WTC11 (cell line): ENCODE measurements at places on chromosomes 12 and 14.

DNA sequence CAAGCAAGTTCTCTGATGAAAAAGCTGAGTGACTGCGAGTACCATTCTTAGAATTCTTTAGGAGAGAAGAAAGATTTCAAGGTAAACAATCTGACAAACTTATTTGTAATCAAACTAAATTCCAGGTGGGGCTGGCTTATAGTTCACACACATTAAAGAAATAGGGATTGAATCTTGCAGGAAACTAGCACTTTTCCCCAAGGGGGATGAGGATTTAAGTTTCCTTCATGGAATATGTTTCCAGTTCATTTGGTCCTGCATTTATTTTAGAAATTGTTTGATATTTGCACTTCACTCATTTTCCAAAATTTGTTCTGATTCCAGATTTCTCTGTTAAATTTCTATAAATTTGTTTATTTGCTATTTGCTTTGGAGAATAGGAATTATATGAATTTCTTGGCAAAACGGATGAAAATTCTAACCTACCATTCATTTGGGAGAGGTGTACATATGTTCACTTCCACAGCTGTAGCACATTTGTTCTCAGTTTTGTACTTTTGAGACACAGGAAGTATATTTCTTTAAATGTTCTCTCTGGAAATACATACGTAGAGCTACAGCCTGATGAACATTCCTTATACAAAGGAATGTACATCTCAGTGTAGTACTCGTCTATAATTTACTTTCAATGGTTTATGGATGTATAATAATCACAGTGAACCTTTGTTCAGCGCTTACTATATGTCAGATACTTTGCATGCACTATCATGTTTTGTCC lies 145.5 kb downstream of the AKAP6 start:
- H3K4me3 ChIP-seq: no peak overlapping the region
- peaks cover 32% of the 10 kb centered on the region for H3K4me1 ChIP-seq
- no peak overlapping the region for H3K27ac ChIP-seq
- H3K36me3 ChIP-seq: no peaks in the 10 kb centered on the region

- peaks cover 10% of the 10 kb centered on the region for H3K27me3 ChIP-seq
- H3K27ac ChIP-seq: peak overlapping the region; percentile 51
- peaks cover 12% of the 10 kb centered on the region for H3K4me1 ChIP-seq
- peak; percentile 32 for DNase-seq
- H3K4me3 ChIP-seq: peak overlapping the region; percentile 49
Observed at GRCh38 chr12:123571343-123571813, 13.0 kb upstream of the TMED2 start.

GRCh38 chr12:122471324-122472226 lies 29.2 kb downstream of the ZCCHC8 start:
- no peaks in the 10 kb centered on the region for H3K4me1 ChIP-seq
- peaks cover 34% of the 10 kb centered on the region for H3K36me3 ChIP-seq
- peak overlapping the region; percentile 28; the same call in 1 of the 2 replicates for H3K27ac ChIP-seq

GRCh38 chr14:77864580-77864979 lies 64.7 kb downstream of the ADCK1 start:
- H3K36me3 ChIP-seq: peaks cover 4% of the 10 kb centered on the region; the same call in 1 of the 2 replicates
- DNase-seq: no peak
- no peaks in the 10 kb centered on the region for H3K27me3 ChIP-seq

- no peaks in the 10 kb centered on the region for H3K27me3 ChIP-seq
- DNase-seq: no peak
- no peak overlapping the region for H3K4me3 ChIP-seq
- H3K27ac ChIP-seq: no peak overlapping the region
Observed at GRCh38 chr12:107379852-107380567, 286.7 kb upstream of the CRY1 start.

- DNase-seq: no peak
- peaks cover 13% of the 10 kb centered on the region for H3K4me1 ChIP-seq
- H3K4me3 ChIP-seq: no peak overlapping the region
- H3K36me3 ChIP-seq: peaks cover 19% of the 10 kb centered on the region
Observed at GRCh38 chr14:71116568-71117122, 209.4 kb downstream of the PCNX1 start.

DNA sequence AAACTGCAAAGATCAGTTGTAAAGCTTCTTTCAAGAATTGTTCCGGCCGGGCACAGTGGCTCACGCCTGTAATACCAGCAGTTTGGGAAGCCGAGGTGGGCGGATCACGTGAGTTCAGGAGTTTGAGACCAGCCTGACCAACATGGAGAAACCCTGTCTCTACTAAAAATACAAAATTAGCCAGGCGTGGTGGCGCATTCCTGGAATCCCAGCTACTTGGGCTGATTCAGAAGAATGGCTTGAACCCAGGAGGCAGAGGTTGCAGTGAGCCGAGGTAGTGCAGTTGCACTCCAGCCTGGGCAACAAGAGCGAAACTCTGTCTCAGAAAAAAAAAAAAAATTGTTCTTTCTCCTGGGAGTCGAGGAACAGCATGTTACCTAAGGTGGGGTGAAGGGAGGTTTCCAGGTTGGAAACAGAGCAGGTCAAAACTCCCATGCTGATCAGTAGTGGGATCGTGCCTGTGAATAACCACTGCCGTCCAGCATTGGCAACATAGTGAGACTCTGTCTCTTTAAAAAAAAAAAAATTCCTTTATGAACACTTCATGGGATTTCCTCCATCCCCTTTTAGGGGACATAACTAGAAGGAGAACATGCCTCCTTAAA lies 13.9 kb downstream of the FBXO34 start:
- no peaks in the 10 kb centered on the region for H3K36me3 ChIP-seq
- H3K27ac ChIP-seq: peak overlapping the region; percentile 80; the same call in 1 of the 2 replicates
- H3K4me1 ChIP-seq: peaks cover 4% of the 10 kb centered on the region; the same call in 1 of the 2 replicates
- no peak for DNase-seq

DNA sequence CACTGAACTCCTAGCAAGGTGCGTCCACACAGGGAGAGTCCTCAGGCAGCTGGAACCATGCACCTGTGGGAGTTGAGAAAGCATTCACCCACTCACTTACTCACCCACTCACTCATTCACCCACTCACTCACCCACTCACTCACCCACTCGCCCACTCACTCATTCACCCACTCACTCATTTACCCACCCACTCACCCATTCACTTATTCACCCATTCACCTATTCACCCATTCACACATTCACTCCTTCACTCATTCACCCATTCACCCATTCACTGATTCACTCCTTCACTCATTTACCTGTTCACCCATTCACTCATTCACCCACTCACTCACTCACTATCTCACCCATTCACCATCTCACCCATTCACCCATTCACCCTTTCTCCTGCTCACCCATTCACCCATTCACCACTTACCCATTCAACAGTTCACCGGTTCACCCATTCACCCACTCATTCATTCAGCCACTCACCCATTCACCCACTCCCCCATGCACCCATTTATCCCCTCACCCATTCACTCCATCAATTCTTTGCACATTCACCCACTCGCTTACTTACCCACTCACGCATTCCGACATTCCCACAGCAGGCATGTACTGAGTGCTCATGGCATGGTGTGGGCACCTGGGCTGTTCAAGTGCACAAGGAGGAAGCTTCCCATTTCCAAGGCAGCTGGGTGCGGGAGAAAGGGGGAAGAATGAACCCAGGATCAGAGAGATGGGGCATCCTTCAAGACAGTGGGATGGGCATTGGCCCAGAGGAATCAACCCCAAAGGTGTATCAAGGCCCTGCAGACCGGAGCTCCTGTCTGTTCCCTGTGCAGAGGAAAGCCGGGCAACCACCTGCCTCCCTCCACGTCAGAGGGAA lies 135.2 kb upstream of the C14orf180 start:
- H3K36me3 ChIP-seq: no peaks in the 10 kb centered on the region
- H3K4me3 ChIP-seq: no peak overlapping the region
- H3K27me3 ChIP-seq: peaks cover 5% of the 10 kb centered on the region
- H3K27ac ChIP-seq: no peak overlapping the region
- H3K4me1 ChIP-seq: peaks cover 9% of the 10 kb centered on the region

DNA sequence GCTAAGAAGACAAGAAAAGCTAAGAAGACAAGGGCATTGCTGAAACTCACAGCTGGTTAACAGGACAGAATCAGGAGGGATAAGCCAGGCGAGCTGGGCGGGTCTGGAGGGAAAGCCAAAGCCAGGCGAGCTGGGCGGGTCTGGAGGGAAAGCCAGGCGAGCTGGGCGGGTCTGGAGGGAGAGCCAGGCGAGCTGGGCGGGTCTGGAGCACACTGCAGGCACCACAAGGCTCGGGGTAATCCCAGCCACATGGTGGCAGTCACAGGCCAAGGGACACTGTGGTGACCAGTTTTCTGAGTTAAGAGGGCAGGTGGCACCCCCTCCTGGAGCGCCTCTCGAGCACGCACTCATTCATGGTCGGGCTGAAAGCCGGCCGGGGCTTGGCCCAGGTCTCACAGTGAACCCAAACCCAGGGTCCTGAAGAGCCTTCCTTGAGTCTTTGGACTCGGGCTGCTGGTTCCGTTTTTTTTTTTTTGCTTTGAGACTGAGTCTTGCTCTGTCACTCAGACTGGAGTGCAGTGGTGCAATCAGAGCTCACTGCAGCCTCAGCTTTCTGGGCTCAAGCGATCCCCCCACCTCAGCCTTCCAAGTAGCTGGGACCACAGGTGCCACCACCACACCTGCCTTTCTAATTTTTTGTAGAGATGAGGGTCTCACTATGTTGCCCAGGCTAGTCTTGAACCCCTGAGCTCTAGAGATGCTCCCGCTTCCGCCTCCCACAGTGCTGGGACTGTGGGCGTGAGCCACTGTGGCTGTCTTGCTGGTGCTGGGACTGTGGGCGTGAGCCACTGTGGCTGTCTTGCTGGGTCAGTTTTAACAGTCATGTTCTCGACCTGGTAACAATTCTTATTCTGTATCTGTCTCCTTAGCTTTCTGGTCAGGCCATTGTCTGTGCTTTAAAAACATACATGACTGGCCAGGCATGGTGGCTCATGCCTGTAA lies 40.2 kb downstream of the HSP90AA1 start:
- no peak overlapping the region for H3K4me3 ChIP-seq
- H3K36me3 ChIP-seq: peaks cover 68% of the 10 kb centered on the region
- DNase-seq: peak; percentile 93
- peaks cover 3% of the 10 kb centered on the region for H3K4me1 ChIP-seq
- no peaks in the 10 kb centered on the region for H3K27me3 ChIP-seq

GRCh38 chr14:99313234-99313633 lies 41.2 kb upstream of the BCL11B start:
- H3K27ac ChIP-seq: no peak overlapping the region
- peaks cover 16% of the 10 kb centered on the region for H3K36me3 ChIP-seq
- no peaks in the 10 kb centered on the region for H3K27me3 ChIP-seq
- DNase-seq: no peak

- no peak overlapping the region for H3K27ac ChIP-seq
- DNase-seq: no peak
- no peaks in the 10 kb centered on the region for H3K27me3 ChIP-seq
- H3K4me3 ChIP-seq: no peak overlapping the region
- no peaks in the 10 kb centered on the region for H3K36me3 ChIP-seq
Observed at GRCh38 chr14:96263347-96264199, 7.6 kb downstream of the BDKRB1 start.

GRCh38 chr12:123233505-123234308 lies 471 bp downstream of the MTRFR start:
- no peaks in the 10 kb centered on the region for H3K27me3 ChIP-seq
- peaks cover 18% of the 10 kb centered on the region for H3K4me1 ChIP-seq
- H3K4me3 ChIP-seq: peak overlapping the region; percentile 89
- no peak for DNase-seq
- peaks cover 3% of the 10 kb centered on the region for H3K36me3 ChIP-seq
